ENCODE measurements at places on chromosomes 4 and X.

GRCh38 chr4:52157641-52158316, 106.7 kb downstream of the SPATA18 start:
- DNase-seq: no peak

- DNase-seq: no peak
These were observed 502.3 kb upstream of the DIAPH2 start for GRCh38 chrX:96182366-96182765.

GRCh38 chrX:101619364-101619763, 1.6 kb upstream of the ARMCX6 start:
- peak; percentile 42 for DNase-seq

GRCh38 chr4:87941537-87942392, 33.7 kb upstream of the SPP1 start:
- DNase-seq: no peak

DNA sequence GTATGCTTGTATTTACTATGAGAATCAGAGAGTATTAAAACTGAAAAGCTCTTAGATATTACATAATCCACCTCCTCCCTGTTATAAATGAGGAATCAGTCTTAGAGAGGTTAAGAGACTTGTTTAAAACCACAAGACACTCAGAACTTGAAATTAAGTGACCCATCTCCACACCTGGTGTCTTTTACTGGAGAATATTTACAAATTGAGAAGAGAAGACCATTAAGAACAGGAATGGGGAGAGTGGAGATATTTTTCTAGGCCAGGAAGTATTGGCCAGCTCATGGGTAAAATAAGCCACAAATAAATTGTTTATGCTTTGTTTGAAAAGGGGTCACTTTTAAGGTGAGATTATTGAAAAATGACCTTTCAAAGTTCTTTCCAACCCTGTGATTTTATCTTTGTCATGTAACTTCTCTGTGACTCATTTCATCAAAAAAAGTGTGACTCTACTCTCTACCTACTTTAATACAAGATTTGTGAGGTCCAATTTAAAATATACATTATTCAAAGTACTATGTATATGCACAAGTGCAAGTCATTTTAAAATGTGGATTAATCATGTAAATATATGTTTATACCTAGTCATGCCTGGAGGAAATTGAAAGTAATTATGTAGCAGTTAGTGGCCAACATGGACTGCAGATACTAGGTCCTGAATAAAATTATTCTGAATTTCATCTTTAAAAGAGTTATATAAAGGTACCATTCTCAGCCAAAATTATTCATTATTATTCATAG, 15.9 kb upstream of the COX7B2 start:
- DNase-seq: no peak

DNA sequence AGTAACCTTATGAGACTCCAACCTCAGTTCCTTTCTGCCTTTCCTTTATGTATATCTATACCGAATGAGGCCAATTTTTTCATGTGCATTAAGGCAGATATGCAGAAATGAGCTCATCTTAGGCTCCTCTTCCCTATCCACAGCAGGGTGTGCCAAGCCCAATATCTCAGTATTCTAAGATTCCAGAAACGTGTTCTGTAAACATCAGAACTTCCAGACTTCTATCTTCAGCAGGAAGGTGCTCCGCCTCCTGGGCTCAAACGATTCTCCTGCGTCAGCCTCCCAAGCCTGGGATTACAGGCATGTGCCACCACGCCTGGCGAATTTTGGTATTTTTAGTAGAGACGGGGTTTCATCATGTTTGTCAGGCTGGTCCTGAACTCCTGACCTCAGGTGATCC, 31.0 kb upstream of the CCNG2 start:
- DNase-seq: peak; percentile 90

GRCh38 chrX:134803551-134804183, 145.4 kb upstream of the PLAC1 start:
- DNase-seq: no peak

- DNase-seq: no peak
These were observed 255.0 kb upstream of the PITX2 start for GRCh38 chr4:110877778-110878370.

GRCh38 chrX:5876984-5877596, 351.6 kb downstream of the NLGN4X start:
- DNase-seq: no peak

DNA sequence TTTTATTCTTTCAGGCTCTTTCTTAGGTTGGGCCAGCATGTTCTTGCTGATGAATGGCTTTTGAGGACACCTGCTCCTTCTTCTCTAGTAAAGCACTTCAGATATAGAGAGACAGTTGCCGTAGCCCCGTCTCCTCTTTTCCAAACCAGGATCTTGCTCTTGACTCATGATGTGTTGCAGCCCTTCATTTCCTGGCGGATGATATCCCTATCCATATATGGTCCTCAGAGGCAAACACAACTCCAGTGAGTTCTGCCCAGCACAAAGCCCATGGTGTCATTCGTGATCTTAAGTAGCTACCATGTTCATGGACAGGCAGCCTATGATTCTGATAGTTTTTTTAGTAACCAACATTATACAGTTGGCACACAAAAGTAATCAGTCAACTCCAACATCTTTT, 59.8 kb upstream of the ACSL1 start:
- DNase-seq: no peak

DNA sequence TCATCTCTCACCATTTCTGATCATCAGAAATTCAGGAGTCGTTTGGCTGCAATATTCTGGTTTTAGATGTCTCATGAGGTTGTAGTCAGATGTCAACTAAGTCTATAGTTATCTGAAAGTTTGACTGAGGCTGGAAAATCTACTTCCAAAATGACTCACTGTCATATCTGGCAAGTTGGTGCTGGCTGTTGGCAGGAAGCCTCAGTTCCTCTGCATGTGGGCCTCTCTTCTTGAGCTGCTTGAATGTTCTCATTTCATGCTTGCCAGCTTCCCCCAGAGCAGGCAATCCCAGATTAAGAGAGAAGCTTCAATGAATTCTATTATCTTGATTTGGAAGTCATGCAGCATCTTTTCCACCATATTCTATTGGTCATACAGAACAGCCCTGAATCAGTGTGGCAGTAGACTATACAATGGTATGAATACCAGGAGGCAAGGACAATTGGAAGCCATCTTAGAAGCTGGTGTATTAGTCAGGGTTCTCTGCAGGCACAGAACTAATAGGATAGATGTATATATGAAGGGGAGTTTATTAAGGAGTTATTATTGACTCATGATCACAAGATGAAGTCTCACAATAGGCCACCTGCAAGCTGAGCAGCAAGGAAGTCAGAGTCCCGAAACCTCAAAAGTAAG, 46.8 kb upstream of the ELF2 start:
- DNase-seq: peak; percentile 35

DNA sequence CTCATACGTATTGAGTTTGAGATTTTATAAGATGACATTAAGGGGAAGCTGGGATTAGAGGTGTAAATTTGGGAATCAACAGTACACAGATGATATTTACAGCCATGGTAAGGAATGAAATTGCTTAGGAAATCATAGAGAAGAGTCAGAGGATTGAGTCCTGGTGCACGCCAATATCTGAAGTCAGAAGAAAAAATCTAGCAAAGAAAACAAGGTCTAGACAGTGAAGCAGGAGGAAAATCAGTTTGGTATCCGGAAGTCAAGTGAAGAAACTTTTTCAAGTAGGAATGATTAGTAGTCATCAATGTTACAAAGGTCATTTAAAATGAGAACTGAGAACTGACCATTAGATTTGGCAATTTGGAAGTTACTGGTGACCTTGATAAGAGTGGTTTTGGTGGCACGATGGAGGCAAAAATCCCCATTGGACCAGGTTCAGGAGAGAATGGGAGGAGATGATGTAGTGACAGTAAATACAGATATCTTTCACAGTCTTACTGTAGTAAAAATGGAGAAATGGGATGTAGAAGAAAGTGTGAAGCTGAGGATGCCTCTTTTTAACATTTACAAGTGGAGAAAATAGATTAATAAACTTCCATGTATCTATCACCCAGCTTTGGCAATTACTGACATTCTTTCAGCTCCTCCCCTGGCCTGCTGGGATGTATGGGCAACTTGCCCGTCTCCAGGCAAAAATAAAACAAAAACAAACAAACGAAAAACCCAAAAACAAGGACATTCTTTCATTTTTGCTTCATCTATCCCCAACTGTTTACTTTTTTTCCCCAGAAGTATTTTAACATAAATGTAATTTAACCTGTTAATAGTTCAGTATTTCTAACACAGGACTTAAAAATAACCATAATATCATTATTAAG, 11.4 kb upstream of the GPR34 start:
- no peak for DNase-seq

GRCh38 chr4:18444206-18444605, 422.7 kb upstream of the LCORL start:
- no peak for DNase-seq

DNA sequence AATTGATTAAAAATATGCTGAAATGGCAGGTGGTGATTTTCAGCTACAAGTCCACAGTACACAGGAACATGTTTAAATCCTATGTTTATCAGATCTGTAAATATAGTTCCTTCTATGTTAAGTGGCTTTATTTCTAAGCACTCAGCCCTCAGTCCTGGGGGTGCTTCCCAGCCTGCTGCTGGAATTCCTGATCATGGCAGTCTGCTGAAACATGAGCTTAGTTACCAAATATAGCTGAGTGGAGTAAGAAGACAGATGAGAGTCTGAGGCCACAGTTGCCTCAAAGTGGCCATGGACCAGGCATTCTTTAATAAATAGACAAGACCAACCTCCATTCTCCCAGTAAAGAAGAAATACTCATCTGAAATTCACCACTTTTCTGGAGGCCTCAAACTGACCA, 17.1 kb upstream of the DDX60 start:
- DNase-seq: no peak

GRCh38 chrX:118693843-118694242, 33.6 kb upstream of the IL13RA1 start:
- DNase-seq: no peak

GRCh38 chr4:123452616-123453015, 56.0 kb downstream of the SPRY1 start:
- DNase-seq: peak; percentile 27

GRCh38 chr4:38119668-38120385, 159.6 kb downstream of the PTTG2 start:
- DNase-seq: peak; percentile 71

DNA sequence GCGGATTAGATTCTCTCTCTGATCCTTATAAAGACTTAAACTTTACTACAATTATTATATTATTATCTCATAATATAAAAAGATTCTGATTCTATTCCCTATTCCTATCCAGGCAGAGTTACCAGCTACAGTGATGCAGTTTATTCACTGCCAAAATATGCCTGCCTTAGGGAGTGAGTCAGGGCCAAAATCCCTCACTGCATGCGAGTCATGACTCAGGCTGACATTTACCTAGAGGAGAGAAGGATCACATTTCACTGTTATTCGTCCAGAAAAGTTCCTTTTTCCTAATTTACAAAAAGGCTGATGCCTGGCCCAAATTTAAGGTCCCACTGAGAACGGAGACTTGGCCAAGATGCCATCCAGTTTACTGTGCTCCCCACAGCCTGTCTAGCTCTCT, 168.5 kb upstream of the LDB2 start:
- peak; percentile 67 for DNase-seq

DNA sequence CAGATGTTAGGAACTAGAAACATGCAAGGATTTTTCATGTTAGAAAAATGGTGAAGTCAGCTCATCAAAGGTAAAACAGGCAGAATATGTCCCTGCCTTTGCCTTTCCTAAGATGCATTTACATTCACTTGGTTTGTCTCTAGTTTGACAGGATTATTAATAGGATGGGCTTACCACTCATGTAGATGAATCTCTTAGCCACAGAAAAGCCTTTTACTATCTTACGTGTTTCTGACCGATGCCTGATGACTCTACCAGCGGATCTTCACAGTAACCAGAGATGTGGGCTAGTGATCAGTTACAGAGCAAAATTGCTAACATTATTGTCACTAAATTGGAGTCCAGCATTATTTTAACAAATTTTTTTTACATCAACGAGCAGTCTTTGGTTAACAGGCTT, 187.6 kb downstream of the MAML3 start:
- DNase-seq: peak; percentile 44

GRCh38 chrX:150849486-150849885, 49.0 kb downstream of the CD99L2 start:
- no peak for DNase-seq

- DNase-seq: no peak
These were observed 210.0 kb upstream of the STK26 start for GRCh38 chrX:131812847-131813825.

GRCh38 chr4:83606898-83607297, 71.0 kb downstream of the GPAT3 start:
- no peak for DNase-seq

- DNase-seq: no peak
These were observed 70.3 kb downstream of the SH3RF1 start for GRCh38 chr4:169200361-169201030.

GRCh38 chr4:151600432-151600831, 160.4 kb downstream of the GATB start:
- DNase-seq: no peak

- no peak for DNase-seq
These were observed 5.2 kb downstream of the TFE3 start for GRCh38 chrX:49037883-49038475.

DNA sequence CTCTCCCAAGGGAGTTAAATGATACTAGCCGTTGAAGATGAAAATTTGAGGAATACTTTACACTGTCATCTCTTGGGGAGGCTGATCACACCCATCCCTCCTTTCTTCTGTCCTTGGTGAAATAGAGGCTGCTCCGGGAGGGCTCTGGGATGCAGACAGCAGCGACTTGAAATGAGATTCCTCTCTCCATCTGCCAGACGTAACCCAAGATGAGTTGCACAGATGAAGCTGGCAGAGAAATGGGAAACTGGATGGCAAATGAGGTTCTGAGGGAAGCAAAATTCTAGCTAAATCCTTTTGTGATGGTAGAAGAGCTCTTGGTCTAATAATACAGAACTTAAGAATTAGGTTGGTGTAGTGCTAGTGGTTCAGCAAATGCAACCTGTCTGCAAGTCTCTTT, 201.4 kb downstream of the AASDH start:
- no peak for DNase-seq

GRCh38 chr4:147773261-147774184, 41.6 kb downstream of the ARHGAP10 start:
- DNase-seq: peak; percentile 37

GRCh38 chr4:41380511-41381157, 123.9 kb downstream of the UCHL1 start:
- DNase-seq: no peak

DNA sequence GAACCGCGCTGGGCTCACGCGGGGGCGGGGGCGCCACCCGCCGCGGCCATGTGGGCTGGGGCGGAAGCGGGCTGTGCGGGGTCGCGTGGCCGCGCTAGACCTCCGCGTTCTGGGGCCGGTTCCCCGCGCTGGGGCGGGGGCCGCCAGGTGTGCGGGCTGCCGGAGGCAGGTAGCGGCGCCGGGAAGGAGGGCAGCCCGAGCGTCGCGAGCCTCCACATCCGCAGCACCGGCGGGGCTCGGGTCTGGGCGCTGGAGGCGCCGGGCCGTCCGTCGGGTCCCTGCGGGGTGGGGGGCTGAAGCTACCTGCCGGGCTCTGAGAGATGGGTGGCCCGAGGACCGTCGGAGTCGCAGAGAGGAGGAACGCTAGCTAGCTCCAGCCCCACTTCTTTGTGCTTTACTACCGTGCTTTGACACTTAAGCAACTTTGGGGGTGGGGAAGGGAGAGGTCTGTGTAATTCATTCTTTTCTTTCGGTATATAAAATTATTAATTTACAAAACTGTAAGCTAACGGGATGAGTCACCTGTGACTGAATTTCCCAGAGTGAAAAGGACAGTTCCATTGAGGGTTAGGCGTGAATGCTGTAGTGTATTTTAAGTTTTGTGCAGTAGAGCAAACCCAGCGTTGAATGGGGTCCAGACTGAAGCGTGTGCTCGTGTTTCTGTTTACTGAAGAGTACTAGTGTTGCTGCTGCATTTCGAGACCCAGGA, 689 bp downstream of the METAP1 start:
- DNase-seq: peak; percentile 46

- DNase-seq: no peak
These were observed 18.3 kb downstream of the SLC39A8 start for GRCh38 chr4:102326951-102327350.

All from umbilical cord (tissue), 2 donors.